ENCODE measurements at places on chromosomes 4 and X. TPM values are rescaled to one million over a fixed set of nuclear protein-coding genes. Genes with fewer than 3 reads are reported as not detected.

Gene GIMD1
- not detected for total RNA-seq

Gene VAMP7
- total RNA-seq, result 32.4 TPM

Gene ZGRF1
- total RNA-seq, result 7.1 TPM

Gene TEX13C
- not detected for total RNA-seq

Gene GAGE12J
- total RNA-seq, result not detected

Gene GAGE12E
- not detected for total RNA-seq

Gene STOX2
- 2.3 TPM for total RNA-seq

Gene MAGEB6
- not detected for total RNA-seq

Gene IL21
- total RNA-seq, result not detected

Gene GYG2
- total RNA-seq, result 0.75 TPM

Measured in epithelial cell of proximal tubule (primary cell).